ENCODE measurements at places on chromosomes 4 and X.

DNA sequence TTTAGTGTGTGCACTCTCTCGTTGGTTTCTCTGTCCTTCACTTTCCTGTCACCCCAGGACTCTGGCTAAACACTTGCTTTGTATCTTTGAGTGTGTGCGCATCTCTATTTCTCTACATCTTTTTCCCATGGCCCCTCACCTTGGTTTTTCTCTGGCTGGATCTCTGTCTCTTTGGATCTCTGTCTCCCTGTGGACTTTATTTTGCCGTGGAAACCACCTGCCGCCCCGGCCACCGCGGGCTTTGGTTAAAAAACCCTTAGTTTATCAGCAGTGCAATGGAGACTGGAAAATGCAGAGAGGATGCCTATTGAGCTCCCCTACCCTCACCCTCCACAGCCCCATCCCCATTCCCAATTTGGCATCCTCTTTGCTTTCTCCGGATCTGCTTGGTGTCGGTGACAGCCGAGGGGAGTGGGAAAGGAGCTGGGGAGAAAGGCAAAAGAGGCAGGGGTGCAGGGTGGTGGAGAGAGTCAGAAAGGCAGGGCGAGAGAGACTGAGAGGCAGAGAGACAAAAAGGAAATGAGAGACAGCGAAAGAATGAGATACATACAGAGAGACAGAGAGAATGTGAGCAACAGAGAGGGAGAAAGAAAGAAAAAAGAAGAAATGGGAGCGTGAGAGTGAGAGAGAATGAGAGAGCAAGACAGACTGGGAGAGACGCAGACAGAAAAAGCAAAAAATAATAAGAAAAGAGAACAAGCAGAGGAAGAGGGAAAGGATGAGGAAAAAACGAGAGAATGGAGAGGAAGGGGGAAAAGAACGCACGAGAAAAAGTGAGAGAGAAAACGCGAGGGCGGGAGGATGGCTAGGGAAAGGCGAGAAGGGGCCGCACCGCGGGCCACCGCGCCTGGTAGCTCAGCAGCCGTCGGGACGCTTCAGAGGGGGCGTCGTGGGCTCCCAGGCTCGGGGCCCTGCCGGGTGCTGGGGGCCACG is 688 bp downstream of the GPR101 start:
- no peak for DNase-seq

- DNase-seq: no peak
Observed at GRCh38 chr4:120053911-120054310, 12.7 kb downstream of the MAD2L1 start.

GRCh38 chr4:513327-513726 is 14.3 kb downstream of the PIGG start:
- no peak for DNase-seq

DNA sequence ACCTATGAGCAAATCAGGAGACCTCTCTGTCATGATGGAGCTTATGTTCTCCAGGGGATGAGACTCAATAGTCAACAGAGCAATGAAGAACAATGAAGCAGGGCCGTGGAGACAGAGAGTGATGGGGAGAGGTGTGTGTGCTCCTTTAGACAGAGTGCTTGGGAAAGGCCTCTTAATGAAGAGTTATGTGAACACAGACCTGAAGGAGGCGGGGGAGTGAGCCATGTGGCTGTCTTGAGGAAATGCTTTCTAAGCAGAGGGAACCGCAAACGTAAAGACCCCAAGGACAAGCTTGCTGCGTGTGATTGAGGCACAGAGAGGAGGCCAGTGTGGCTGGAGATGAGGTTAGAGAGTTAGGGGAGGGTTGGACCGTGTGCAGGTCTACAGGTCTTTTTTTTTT is 53.1 kb downstream of the CHRNA9 start:
- no peak for DNase-seq

DNA sequence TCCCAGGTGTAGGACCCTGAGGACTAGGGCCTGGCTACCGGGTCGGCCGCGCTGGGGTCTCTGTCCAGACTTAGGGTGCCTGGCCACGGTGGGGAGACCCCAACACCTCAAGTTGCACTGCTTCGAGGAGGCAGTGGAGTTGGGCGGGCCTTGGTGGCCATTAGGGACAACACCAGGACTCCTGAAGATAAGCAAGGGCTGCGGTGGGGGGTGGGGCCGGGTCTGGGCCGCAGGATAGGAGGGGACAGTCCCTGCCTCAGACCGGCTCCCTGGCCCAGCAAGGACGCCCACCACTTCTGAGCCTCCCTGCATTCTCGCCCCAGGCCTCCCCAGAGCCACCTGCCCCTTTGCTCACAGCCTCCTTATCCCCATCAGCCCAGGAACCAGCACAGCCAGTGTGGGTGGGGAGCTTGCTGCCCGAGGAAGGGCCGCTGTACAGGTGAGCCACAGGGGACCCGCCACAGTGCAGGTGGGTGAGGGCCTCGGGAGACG is 5.5 kb upstream of the MXD4 start:
- no peak for DNase-seq

GRCh38 chrX:134801267-134801666 is 143.0 kb upstream of the PLAC1 start:
- DNase-seq: no peak

DNA sequence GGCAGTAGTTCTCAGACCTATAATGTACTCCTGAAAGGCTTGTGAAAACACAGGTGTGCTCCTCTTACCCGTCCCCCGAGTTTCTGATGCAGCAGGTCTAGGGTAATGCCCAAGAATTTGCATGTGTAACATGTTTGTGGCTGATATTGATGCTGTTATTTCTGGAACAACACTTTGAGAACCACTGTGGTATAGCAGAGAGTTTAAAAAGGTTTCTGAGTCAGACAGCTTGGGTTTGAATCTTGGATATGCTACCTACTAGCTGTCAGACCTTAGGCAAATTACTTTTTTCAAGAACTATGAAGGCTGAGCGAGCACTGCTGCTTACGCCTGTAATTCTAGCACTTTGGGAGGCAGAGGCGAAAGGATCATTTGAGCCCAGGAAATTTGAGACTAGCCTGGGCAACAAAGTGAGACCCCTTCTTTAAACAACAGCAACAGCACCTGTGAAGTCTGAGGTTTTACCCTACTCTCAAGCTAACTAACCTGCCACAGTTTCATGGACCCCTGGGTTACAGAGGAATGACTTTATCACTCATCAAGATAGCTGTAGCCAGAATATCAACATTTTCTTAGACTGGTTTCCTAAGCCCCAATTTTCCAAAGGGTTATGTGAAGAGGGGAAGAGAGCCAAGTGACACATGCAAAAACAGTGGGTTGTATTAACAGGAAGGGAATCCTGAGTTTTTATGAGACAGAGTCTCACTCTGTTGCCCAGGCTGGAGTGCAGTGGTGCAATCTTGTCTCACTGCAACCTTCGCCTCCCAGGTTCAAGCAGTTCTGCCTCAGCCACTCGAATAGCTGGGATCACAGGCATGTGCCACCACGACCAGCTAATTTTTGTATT is 5.1 kb downstream of the AFF1 start:
- DNase-seq: no peak

GRCh38 chr4:147847751-147848590 is 116.1 kb downstream of the ARHGAP10 start:
- DNase-seq: no peak

DNA sequence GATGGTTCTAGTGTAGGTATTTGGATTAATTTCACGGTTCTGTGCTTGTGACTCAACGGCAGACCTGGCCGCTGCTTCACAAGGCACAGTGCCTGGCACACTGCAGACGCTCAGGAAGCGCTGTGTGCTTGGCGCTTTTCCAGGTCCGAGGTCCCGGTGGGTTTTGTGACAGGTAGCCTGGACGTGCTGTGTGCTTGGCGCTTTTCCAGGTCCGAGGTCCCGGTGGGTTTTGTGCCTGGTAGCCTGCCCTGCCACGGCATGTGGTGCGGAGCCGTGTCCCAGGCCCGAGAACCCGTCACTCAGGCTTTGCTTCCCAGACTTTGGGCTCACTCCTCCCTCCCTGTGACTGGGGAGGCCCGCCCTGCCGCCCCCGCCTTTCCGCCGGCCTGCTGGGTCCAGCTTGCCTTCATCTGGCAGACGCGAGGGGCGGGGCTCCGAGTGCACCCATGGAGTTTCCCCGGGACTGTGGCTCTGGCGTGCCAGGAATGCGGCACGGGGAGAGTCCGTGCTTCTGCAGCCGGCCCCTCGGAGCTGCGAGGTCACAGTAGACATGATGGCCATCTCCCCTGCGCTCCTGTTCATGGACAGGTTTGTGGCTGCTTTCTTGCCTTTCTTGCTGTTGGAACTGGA is 44.2 kb downstream of the TBC1D14 start:
- no peak for DNase-seq

DNA sequence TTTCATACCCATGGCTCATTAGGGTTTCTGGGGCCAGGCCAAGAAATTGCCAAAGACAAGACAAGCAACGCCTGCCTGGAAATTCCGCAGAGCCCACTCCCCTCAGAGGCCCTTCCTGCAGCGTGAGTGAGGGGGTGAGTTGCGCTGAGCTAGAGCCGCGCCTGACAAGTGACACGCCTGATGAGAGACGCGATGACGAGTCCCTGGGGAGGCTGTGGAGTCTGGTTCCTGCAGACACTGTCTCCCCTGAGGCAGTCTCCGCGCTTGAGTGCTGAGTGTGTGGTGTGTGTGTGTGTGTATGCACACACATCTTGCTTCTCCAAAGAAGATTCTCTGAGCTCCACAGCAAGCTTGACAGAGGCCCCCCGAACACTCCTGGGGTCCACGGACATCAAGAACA is 269.8 kb downstream of the BCOR start:
- no peak for DNase-seq

DNA sequence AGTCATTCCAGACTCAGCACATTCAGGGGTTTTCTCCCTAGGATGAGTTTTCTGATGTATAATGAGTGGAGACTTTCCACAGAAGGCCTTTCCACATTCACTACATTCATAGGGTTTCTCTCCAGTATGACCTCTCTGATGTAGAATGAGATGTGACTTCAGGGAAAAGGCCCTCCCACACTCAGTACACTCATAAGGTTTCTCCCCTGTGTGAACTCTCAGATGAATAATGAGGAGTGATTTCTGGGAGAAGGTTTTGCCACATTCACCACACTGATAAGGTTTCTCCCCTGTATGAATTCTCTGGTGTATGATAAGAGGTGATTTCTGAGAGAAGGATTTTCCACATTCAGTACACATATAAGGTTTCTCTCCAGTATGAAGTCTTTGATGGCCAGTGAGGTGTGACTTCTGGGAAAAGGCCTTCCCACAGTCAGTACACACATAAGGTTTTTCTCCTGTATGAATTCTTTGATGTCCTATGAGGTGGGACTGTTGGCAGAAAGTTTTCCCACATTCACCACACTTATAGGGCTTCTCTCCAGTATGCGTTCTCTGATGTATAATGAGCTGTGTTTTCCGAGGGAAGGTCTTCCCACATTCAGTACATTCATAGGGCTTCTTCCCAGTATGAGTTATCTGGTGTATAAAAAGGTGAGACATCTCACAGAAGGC is 12.7 kb downstream of the ZNF630 start:
- no peak for DNase-seq

GRCh38 chr4:185504098-185505047 is 30.9 kb downstream of the PDLIM3 start:
- no peak for DNase-seq

- DNase-seq: no peak
Observed at GRCh38 chr4:2868877-2869487, 25.3 kb downstream of the ADD1 start.

DNA sequence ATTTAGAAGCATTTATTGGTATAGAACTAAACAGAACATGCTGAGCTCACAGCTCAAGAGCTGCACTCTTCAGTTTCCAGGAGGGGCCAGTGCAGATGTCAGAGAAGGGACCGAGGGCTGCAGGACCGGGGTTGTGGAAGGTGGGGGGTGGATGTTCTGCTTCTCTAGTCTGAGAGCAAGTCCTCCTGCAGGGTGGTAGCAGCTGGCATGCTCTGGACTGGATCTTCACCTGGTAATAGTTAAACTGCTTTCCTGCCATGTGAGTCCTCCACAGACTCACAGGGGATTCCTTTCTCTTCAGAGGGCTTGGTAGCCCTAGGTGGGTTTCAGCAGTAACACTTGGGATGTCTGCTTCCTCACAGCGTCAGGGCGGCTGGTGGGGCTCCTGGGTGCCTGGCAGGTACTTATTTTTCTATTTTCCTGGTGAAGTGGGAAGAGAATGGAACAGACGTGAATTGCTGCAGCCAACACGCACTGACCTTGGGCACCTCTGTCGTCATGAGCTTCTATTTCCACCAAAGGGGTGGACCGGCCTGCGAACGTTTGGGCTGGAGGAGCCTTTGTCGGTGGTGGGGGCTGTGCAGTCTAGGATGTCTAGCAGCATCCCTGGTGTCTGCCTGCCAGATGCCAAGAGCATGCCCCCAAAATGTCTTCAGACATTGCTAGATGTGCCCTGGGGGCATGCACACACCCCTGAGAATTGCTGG is 2.5 kb downstream of the MAEA start:
- DNase-seq: no peak

DNA sequence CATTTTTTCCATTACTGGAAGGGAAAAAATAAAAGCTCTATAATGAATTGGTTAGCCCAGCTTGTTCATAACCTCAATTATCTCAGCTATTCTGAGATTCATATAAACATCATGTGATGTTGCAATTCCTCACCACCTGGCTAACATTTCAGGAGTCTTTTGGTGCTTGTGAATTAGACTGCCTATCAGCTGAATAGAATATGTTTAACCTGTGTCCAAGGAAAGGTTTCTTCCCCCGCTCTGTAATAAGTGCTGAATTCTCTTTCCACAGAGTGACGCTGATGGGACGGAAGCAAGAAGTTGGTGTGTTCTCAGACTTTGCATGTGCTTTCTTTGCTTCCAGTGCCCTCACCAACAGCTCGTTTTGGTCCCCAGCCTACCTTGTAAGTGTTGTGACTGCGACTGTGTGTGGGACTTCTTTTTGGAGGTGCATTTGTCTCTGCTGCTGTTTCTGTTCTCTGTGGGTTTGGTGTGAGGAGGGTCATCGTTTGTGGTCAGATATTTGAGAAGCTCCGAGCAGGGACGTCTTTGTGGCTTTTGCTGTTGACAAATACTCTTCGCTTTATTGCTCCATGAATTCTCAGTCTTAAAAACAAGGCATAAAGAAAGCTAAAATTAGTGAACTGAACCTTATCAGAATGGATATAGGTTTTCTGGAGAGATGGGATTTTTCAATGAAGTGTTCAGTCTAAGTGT is 61.7 kb downstream of the PPARGC1A start:
- no peak for DNase-seq

DNA sequence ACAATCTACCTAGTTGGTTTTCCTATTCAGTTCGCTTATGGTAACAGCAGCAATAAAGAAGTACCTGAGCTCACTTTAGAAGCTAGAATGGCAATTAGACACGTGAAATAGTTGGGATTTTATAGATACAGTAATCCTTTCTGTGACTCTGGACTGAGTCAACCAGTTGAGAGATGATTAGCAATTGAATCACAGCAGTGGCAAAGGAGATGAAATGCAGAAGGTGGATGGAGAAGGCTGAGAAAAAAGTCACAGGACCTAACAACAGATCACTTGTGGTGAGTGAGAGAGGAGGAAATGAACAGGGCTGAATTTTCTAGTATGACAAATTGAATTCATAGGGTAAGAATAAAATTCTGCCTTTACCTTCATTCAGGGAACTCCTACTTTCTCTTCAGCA is 197.1 kb upstream of the MAGEB18 start:
- no peak for DNase-seq

GRCh38 chr4:15961781-15962510 is 1.0 kb downstream of the FGFBP2 start:
- no peak for DNase-seq

All from stimulated activated CD8-positive, alpha-beta memory T cell treated with anti-CD3 and anti-CD28 coated beads, Interleukin-4, amount 100 ng/mL, for 1 hour (primary cell).